Stimulated activated CD8-positive, alpha-beta memory T cell treated with anti-CD3 and anti-CD28 coated beads, Interleukin-4, amount 100 ng/mL, for 48 hours (primary cell): ENCODE measurements at places on chromosomes 4 and X.

DNA sequence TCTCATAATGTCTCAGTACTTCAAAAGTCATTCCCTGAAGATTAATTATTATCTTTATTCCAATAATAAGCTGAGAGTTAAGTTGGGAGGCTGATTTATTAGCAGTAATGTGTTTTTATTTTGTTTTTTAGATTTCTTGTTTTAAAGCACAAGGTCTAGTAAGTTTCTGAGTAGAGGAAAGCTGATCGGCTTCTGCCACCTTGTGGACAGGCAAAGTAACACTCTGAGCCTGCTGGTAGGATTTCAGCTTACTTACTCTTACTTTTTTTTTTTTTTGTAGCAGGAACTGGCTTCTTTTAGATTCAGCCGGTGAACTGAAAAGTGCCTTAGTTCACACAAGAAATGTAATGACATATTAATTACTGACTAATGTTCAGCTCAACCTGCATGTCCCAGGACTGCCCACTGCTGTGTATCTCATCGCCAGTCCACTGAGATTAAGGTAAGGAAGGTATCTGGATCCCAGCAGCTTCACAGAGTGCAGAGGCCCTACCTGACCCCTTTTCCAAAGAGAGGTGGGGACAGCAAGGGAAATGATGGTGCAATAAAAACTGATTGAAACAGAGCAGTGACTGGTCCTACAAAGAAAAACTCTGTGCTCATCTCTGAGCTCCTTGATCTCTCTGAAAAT is 126.5 kb downstream of the ADGRA3 start:
- peak; percentile 44 for DNase-seq

DNA sequence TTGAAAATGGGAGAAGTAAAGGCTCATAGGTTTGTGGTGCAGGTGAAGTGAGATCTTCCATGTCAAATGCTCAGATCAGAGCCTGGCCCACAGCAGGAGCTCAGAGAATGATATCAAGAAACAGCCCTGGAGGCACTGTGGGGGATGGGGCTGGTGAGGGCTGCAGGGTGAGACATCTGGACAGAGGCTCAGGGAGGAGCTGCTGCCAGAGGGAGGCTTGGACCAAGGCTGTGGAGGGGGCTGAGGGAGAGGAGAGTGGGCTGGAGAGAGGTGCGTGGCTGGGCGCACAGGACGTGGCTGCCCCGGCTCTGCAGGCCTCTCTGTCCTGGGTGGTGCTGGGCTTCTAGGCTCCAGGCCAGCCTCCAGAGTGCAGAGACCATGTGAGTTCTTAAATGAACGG is 5.6 kb downstream of the SORCS2 start:
- DNase-seq, result no peak

GRCh38 chrX:97995834-97996233 is 1112.1 kb downstream of the RPA4 start:
- DNase-seq, result no peak

DNA sequence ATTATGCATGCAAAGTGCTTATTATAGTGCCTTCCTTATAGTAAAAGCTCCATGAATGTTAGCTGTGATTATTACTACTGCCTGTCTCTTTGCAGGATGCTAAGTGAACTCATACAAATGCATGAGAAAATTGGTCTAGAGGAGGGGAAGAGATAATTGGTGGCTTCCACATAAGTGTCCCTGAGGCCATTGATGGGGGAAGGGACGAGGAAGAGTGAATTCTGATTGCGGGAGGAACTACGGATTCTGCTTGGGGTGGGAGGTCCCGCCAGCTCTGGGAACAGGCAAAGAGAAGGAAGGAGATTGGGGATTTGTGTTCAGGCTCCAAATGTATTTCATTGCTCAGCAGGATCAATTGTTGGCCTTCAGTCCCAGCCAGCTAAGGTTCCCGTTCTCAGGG is 11.6 kb upstream of the ARHGAP36 start:
- no peak for DNase-seq

DNA sequence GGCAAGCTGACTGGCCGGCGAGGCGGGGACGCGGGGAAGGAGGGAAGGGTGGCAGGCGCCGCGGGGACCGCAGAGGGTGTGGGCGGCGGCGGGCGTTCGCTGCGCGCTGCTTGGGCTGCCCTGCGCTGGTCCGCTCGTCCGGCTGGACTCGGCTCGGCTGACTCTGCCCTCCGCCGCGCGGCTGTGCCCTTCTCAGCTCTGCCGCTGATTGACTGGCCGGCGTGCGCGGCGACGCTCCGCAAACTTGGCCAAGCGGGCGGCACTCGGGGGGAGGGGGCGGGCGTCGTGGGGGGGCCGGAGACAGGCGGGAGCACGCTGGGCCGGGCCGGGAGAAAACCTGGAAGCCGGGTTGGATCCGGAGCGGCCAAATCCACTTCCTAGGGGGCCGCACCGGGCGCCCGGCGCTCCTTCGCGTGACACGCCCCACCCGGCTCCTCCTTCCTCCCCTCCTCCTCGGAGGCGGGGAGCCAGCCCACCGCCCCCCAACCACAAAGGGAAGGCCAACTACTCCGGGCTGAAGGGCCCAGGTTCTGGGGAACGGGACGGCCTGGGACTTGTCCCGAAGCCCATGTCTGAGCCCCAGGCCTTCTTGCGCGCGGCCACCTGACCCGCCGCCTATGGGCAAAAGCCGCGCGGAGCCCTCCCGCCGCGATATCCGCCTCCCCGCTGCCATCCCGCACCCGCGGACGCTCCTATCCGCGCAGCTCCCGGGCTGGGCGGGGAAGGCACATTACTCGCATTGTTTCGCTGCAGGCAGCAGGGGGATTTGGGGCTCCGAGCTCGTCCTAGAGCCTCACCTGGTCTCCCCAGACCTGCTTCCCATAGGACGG is at the start of gene GPC4:
GPC4 (minus strand) TSS at position 214 of the 830 bp plus-strand sequence. CDS start 524 bp downstream, outside the sequence.
- DNase-seq, result no peak

- DNase-seq, result no peak
These were observed 59.1 kb downstream of the IGFBP7 start for GRCh38 chr4:57051095-57051494.

DNA sequence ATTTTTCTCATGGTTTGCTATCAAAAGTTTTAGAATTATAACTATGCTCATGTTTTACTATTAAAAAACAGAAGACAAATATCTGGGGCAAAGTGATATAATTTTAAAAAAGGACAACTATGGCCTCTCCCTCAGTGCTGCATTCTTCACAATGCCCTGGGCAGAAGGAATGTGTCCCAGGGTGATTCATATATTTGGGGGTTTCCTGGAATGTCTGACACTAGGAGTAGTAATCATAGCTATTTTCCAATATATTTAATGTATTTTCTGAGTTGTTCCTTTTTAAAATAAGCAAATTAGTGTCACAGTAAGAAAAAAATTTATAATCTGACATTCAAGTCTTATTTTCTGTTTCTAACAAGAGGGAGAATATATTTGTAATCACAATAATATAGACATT is 281.7 kb downstream of the UNC5C start:
- DNase-seq, result no peak

DNA sequence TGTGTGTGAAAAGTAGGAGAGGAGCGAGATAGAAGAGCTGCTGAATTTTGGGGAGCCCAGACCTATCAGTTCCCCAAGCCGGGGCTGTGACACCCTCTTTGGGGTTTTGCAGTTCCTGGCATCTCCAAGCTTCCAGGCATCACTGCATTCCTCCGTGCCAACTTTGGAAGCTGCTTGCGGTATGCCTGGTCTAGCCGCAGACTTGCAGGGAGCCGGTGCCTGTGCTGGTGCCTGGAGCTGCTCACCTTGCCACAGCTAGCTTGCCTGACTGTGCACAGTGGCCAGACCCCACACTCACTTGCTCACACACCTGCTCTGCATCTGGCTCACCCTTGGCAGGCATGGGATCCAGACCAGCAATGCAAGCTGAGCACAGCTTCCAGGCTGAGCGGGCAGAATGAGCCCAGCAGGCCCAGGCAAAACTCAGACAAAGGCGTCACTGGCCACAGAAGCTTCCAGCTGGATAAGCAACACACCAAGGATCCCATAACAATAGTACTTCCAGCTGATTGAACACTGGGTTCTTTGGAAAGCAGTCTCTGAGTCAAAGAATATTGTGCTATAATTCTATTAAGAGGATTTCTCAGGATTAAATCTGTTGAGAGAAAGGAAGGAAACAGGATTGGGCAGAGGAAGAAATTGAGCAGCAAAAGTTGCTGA is 390.9 kb downstream of the TEX13C start:
- no peak for DNase-seq

- DNase-seq, result peak; percentile 41
These were observed at the start of gene TLR10 for GRCh38 chr4:38782452-38783108. TSS of gene TLR10 (minus strand) at chr4:38782990. CDS start at chr4:38775590, 7,400 bp downstream.
